ENCODE measurements at places on chromosomes 6 and 20.
A peak's percentile ranks its signal among the peaks of the same experiment; 100 is the strongest.

DNA sequence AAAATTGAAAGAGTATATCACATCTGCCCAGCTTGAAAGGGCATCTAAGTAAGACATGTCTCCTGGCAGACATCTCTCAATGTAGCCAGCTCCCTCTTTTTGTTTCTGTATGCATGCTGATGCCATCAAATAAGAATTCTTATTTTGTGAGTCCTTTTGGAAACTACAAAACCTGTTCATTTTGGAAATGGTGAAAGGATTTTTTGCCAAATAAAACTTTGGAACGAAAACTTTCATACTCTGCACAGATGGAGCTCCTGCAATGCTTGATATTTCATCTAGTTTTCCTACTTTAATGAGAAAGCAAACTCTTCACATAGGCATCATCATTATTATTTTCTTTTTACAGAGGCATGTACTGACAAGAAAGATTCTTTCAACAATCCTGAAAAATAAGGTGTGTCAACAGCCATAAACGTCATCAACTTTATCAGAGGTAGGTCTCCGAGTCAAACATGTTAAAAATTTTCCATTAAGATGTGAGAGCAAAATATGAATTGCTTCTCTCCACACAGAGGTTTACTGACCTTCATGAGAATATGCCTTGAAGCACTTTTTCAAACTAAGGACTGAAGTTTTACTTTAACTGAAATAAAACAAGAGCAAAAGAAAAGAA is 26.2 kb upstream of the CMTR1 start:
- no peak for DNase-seq

GRCh38 chr6:137698636-137699030 is 168.4 kb upstream of the TNFAIP3 start:
- no peak for DNase-seq

DNA sequence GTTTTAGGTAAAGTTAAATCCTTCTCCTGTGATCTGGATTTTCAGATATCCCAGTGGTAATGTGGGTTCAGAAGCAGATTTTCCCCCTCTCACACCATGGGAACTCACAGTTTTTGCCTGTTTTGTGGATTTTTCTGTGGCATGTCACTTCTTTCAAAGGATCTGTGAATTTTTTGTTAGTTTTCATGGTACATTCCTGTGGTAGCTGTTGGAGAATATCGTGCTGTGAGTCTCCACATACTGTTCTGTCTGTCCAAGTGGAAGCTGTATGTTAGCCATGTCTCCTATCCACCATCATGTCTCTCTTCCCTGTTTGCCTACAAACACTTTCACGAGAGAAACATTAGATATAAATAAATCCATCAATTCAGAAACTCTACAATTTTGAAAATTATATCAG is 378.7 kb upstream of the ADGRB3 start:
- DNase-seq: no peak

DNA sequence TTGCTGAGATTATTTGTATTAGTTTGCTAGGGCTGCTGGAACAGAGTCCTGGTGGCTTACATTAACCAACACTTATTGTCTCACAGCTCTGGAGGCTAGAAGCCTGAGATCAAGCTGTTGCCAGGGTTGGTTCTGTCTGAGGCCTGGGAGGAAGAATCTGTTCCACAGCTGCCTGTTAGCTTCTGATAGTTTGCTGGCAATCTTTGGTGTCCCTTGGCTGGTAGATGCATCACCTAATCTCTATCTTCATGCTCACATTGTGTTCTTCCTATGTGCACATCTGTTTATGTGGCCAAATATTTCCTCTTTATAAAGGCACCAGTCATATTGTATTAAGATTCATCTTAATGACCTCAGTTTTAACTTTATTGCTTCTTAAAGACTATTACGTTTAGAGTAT is 19.5 kb downstream of the SF3B5 start:
- DNase-seq: no peak

DNA sequence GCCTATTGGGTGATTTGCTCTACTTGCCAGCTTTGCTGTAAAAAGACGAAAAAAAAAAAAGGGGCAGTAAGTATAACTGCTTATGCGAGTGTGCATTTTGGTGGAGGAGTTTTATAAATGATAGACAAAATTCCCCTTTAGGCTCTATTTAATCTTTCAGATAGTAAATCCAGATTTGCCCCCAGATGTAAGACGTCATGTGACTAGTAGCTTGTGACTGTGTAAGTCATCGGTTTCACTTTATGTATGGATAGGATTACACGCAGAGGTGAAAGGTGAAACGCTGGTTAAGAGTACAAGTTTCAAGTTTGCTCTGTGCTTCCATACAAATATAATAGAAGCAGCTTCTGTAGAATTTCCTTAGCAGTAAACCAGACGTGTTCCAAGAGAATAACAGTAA is 7.9 kb downstream of the RAB32 start:
- DNase-seq: no peak

DNA sequence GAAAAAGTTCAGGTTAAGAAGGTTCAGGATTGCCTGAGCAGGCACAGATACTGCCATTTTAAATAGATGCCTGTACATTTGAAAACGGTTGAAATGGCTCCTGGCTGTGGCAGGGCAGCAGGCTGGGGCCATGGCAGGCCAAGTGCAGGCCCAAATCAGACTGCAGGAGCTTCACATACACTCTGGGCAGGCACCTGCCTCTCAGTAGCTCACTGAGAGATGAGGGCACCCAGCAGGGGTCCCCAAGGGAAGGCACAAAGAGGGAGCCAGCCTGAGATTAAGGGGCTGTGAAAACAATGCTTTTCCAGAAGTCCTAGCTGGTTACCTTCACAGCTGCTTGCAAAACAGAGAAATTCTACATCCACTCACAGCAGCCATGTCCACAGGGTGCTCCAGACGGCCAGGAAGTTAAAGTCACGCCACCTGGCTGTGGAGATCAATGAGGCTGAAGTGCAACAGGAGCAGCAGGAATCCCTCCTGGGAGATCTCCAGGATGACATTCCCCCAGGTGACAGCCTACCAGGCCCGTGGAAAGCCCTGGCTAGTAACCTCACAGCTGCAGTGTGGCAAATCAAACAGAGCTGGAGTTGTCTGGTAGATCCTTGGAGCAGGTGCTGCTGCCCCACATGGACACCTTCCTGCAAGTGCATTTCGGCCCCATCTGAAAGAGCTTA is 6.2 kb upstream of the RAET1E start:
- no peak for DNase-seq

- DNase-seq: no peak
Observed at GRCh38 chr20:46563170-46563859, 12.9 kb upstream of the OCSTAMP start.

DNA sequence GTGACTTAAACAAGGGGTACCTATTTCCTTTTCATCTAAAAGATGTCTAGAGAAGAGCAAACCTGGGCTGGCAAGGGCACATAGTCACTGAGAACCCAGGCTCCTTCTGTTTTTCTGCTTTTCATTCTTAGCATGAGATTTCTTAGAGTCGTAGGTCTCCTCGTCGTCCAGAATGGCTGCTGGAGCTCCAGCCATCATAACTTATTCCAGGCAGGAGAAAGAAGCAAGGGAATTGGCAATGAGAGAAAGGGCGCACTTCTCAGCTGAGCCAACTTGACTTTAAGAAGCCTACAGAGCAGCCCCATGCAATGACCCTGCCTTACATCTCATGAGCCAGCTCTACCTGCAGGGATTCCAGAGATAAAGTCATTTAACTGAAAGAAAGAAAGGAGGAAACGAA is 213.4 kb downstream of the BMP7 start:
- no peak for DNase-seq

- no peak for DNase-seq
Observed at GRCh38 chr6:159830501-159831372, 30.7 kb downstream of the PNLDC1 start.

GRCh38 chr20:51541189-51542032 is 1.1 kb downstream of the NFATC2 start:
- peak; percentile 91 for DNase-seq

GRCh38 chr6:165652766-165653165 is 10.3 kb downstream of the PDE10A start:
- no peak for DNase-seq

GRCh38 chr20:668638-669037 is 7.0 kb downstream of the SCRT2 start:
- DNase-seq: no peak

GRCh38 chr6:110284855-110285254 is 73.3 kb downstream of the METTL24 start:
- DNase-seq: no peak

DNA sequence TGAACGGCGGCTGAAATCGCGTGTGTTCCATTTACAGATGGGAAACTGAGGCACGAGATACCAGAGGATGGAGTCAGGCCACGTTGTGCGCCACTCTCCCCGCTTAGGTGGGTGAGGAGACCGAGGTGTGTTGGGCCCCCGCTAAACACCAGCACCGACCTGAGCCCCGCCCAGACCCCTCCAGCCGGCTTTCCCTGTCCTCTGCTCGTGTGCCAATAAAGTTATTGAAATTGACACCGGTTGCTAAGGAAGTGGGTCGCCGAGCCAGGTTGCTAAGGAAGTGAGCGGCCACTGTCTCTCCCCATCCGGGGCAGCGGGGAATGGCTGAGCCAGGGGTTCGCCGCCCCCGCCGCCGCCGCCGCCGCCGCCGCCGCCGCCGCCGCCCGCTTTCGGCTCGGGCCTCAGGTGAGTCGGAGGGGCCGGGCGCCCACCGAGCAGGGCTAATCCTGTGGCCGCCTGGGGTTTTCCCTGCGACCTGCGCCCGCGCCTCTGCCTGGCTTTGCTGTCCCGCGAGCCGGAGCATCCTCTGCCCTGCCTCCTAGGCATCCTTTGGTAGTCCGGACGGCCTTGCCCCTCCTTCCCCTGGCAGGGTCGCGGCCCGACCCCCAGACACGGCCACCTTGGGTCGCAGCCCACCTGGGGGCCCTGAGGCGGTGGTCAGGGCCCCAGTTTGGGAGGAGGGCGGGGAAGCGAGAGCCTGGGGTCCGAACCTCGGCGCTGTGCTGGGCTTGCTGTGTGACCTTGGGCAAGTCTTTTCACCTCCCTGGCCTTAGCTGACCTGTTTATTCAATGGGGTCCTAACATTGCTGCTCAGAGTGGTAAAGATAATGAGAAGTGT is at the start of gene KIF3B:
Gene KIF3B (plus strand): TSS at position 291 of the 838 bp plus-strand sequence. CDS start 32,127 bp downstream, outside the sequence.
- peak; percentile 92 for DNase-seq

DNA sequence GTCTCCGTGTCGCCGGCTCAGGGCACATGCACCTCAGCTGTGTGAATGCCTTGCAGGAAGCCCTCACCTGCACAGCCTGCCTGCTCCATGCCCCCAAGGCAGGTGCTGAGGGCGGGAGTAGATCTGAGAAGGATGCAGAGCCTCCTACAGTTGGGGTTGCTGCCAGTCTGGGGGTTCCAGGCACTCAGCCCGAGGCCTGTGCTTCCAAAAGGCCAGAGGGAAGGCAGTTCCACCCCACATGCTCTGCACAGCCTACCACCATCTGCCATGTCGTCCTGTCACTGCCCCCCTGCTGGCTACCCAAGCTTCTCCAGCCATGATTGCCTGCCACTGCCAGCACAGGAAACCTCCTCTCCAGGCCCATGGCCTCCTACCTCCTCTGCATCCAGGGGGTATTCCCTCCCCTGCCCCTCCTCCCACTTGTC is 19.3 kb downstream of the ACSS1 start:
- no peak for DNase-seq

DNA sequence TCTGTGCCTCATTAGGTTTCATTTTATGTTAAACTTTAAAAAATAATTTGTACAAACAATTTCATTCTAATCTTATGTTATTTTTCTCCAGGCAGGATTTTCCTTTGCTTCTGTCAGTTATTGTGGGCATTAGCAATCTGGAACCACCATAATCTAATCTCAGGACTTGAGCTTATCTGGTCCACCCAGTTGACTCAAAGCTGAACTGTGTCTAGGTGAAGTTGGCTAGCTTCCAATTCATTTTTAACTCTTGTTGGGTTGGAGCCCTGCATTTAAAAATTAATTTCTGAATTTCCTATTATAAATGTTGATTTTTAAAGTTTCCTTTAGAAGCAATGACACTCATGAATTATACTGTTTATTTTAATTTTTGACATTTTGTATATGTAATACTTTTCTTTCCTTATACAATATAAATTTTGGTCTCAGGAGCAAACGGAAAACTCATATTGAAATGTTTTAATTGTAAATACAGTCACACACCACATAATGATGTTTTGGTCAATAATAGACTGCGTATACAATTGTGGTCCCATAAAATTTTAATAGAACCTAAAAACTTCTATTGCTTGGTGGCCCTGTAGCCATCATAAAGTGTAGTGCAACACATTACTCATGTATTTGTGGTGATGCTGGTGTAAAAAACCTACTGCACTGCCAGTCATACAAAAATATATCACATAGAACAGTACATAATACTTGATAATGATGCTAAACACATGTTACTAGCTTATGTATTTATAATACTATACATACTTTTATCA is 121.3 kb downstream of the CLVS2 start:
- no peak for DNase-seq

DNA sequence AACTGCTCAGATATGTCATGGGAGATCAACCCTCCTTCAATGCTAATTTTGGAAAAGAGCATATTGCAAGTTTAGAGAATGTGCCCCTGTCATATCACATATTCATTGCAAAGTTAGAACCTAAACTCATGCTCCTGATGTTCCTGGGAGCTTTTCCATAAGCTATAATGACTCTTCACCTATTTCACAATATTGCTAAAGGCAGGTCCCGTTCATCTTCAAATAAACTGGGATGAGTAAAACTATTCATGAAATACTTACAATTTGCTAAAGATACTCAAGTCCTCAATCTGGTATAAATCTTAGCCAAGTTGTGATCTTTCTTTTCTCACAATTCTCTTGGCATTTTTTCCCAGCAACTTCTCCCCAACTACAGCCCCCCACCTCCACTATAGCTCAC is 121.7 kb upstream of the TNFAIP3 start:
- no peak for DNase-seq

DNA sequence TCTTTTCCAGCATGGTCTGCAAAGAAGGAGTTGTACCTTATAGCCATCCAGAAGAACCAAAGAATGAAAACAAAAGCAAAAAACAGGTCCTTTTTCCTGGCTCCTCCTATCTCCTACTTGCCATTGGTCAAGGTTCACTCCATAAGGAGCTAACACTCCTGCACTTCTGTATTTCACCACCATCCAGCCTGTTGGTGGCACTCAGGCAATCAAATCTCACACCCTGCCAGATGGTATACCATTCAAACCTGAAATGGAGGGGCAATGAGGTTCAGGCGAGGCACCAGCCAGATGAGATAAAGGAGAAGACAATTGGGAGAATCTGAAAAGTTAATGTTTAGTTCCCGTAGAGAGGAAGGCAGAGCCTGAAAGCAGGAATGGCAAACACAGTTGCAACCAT is 203.8 kb downstream of the ALDH8A1 start:
- DNase-seq: no peak

Measured in right hindlimb (tissue), 1 donor.